NCI-H446 (cell line): ENCODE measurements at places on chromosomes 6 and 20.

DNA sequence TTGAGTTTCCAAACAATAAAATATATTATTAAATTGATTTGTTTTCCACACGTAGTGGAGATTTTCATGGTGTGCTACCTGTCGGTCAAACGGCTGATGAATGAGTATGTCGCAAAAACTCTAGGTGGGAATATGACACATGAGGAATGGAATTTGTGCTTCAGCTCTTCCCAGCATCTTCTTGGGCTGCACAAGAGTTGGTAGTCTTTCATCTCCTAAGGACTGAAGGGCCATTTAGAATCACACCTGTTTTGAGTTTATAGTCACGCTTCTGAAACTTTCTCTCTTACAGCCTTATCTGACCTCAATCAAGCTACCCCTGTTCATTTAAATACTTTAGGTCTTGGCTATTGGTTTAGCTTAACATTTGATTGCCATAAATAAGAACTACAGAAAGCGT is 157.7 kb upstream of the AKAP12 start:
- no peak for DNase-seq

- DNase-seq, result no peak
These were observed 139.8 kb downstream of the SOX4 start for GRCh38 chr6:21733311-21733710.

DNA sequence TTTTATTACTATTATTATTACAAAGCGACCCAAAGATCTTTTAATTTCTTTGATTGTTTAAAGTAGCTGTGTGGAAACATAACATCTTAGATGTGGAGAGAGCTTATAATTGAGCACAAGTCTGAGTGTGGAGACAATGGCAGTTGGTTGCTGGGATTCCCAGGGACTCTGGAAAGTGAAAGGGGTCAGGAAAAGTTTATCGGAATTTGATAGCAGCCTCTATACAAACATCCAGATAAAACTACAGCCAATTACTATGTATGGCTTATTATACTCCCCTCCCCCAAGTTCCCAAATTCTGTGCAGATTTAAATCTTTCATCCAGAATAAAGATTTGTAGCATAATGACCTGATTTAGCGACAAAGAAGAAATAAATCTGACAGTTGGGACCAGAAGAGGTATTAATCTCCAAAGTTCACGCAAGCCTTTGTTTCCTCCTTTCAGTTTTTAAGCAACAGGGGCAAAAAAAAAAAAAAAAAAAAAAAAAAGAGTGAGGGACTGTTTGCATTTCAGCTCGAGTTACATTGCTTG is 121.4 kb upstream of the MAP3K7 start:
- no peak for DNase-seq

- no peak for DNase-seq
These were observed 39.3 kb upstream of the RNF144B start for GRCh38 chr6:18347866-18348265.

DNA sequence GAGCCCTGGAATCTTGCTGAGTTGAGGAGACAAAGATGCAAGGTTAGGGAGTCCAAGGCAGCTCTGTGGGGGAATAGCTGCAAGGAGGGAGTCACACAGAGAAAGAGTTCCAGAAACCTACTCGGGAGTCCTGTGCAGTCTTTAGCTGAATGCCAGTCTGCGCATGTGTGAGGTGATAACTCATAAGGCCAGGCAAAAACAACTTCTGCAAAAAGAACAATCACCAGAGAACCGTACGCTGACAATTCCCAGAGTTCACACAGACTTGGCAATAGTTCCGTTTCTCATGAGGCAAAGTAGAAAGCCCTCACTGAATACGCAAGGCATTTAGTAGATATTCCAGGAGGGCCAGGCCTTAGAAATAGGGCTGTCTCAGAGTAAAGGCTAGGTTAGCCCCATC is 135.2 kb upstream of the TAB2 start:
- DNase-seq, result no peak

GRCh38 chr20:48339190-48339985 is 488.4 kb downstream of the PREX1 start:
- peak; percentile 53 for DNase-seq
